ENCODE measurements at places on chromosomes 3 and 15. TPM values are rescaled to one million over a fixed set of nuclear protein-coding genes. Genes with fewer than 3 reads are reported as not detected.

Gene CALML4
- 3.6 TPM for total RNA-seq

Gene PFN2
- total RNA-seq = 347 TPM

Gene EEF1AKMT4
- total RNA-seq = 2.0 TPM

Gene COL8A1
- total RNA-seq = 45.4 TPM

Gene PODXL2
- 1.0 TPM for total RNA-seq

Gene ADAM10
- total RNA-seq = 201 TPM

Gene PRR23E
- total RNA-seq = not detected

Gene TEX264
- total RNA-seq = 84.4 TPM

Gene CMC1
- total RNA-seq = 2.0 TPM

Gene MAP2K5
- total RNA-seq = 9.3 TPM

Gene DOCK3
- total RNA-seq = 0.29 TPM

Gene FOXB1
- not detected for total RNA-seq

Gene SLC28A2
- not detected for total RNA-seq
